Activated naive CD4-positive, alpha-beta T cell treated with anti-CD3 and anti-CD28 coated beads, Interleukin-2, amount 50 U/mL, for 16 hours (primary cell): ENCODE measurements at places on chromosomes 12 and 14.

- no peak for DNase-seq
Measured at GRCh38 chr12:66058554-66058953, 72.0 kb downstream of the LLPH start.

DNA sequence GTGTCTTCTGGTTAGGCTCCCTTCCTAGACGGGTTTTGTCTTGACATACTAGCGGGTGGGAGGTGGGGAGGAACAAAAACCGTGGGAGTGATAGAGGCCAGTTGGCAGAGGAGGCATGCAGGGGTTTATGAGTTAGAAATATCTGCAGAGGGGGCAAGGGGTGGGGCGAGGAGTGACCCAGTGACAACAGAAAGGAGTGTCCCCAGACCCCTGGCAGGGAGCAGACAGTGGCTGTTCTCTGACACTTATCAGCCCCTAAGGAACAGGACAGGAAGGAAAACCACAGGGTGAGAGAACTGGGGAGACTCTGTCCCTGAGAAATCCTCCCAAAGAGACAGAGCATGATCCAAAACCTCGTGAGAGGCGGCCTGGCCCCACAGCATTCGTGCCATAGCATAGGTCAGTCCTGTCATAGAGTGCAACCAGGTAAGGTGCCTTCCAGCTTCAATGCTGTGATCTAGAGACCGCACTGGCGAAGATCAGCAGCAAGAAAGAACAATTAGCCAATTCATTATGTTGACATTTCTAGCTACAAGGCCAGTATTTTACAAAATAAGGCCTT, 141.4 kb downstream of the CRADD start:
- no peak for DNase-seq

DNA sequence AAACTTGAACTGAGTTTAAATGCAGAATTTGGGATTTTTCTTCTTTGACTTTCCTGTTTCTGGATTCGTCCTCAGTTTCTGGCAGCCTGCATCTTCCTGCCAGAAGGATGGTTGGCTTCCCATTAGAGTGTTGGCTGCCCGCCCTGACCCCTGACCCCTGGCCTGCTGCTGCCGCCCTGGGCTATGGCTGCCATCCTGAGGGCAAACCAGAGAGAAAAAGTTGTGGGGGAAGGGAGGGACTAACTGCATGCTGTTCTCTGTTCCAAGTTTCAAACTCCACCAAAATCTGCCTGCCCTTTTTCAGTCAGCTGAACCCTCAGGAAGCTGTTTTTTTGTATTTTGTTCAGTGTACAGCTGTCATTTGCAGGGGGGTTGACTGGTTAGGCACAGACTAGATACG, 48.4 kb downstream of the FNTB start:
- DNase-seq = no peak

DNA sequence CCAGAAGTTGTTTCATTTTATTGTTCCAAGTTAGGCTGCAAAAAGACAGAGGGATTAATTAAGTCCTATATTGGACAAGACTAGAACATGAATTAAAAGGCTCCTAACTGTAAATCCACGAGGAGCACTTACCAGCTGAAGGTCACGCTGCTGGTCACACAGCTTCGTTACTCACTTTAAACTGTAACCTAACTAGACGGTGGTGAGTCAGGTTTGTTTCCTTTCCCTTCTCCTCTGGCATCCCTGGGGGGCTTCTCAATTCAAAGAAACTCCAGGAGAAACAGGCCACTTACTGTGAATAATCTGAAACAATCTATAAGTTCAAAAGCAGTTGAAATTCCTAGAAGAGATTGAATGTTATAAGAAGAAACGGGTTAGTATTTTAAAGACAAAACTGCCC, 331.4 kb downstream of the BCAT1 start:
- DNase-seq = no peak

DNA sequence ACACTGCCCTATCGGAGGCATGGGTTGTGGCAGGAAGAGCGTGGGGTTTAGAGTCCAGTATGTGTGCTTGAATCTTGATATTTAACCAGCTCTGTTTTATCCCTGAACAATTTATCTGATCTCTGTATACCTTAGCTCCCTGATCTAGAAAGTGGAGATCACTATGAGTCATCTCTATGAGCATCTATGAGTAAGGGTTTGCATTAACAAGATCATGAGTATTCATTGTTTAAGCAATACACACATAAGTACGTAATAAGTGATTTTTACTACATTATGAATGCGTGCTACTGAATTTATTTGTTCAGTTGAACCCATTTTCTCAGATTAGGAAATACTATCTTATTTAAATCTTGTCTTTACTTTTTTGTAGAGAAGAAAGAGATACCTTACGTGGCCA, 49.4 kb downstream of the GPATCH2L start:
- no peak for DNase-seq

- DNase-seq = no peak
Measured at GRCh38 chr14:89241257-89241656, 175.8 kb downstream of the FOXN3 start.

DNA sequence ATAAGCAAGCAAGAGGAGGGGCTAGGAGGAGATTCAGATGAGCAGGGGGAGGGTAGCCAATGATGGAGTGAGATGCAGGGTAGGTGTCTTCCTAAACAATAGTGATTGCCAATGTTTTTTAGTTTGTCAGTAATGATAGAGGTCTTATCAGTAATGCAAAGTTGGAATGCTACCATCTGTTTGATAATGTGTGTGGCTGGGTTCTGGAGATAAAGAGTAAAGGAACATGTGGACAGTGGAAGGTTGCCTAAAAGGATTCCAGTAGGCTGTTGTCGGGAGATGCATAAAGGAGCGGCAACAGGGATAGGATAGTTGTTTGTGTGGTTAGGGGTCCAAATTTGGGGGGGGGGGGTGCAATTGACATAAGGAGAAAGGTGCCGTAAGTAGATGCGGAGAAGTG, 52.5 kb downstream of the TESPA1 start:
- DNase-seq = no peak

- DNase-seq = no peak
Measured at GRCh38 chr12:116385486-116386217, 108.2 kb upstream of the MED13L start.

- DNase-seq = no peak
Measured at GRCh38 chr12:122227341-122227740, 1.5 kb upstream of the DIABLO start.

DNA sequence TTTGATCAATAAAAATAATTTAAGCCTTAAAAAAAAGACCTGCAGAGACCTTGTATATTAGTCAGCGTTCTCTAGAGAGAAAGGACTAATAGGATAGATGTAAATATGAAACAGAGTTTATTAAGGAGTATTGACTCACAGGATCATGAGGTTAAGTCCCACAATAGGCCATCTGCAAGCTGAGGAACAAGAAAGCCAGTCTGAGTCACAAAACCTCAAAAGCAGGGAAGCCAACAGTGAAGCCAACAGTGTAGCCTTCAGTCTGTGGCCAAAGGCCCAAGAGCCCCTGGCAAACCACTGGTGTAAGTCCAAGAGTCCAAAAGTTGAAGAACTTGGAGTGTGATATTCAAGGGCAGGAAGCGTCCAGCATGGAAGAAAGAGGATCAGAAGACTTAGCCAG, 66.3 kb downstream of the TBX5 start:
- no peak for DNase-seq

GRCh38 chr14:52365071-52365470, 51.0 kb downstream of the PTGER2 start:
- no peak for DNase-seq

- no peak for DNase-seq
Measured at GRCh38 chr12:1380171-1380851, 214.1 kb downstream of the FBXL14 start.

DNA sequence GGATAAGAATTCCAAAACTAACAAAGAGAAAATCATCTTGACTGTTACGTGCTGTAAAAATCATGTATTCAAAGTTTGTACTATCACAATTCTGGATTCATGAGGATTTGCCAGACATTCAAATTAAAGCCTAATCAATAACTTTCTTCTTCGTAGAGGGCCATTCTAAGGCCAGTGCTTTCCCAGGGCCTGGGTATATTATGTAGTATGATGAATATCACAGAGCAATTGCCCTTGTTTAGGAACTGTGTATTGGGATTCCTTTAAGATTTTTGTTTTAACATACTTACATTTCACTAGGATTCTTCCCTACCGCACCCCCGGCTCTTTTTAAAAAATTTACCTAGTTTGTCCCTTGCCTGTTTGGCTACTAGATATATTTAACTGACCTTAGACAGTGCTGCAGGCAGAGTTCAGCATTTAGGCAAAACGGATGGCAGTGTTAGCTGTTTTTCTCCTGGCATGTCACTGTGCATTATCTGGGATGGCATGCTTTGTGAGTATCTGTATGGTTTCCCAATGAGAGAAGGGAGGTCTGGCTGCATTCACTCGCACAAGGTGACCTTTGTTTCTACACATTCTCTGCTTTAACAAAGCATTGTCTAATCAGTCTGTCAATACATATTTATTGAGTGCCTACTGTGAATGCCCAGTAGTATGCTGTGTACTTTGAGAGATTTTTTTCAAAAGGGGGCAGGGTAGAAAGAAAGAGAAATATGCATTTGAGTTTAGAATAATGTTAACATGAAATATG, 63.3 kb downstream of the ERC1 start:
- no peak for DNase-seq

DNA sequence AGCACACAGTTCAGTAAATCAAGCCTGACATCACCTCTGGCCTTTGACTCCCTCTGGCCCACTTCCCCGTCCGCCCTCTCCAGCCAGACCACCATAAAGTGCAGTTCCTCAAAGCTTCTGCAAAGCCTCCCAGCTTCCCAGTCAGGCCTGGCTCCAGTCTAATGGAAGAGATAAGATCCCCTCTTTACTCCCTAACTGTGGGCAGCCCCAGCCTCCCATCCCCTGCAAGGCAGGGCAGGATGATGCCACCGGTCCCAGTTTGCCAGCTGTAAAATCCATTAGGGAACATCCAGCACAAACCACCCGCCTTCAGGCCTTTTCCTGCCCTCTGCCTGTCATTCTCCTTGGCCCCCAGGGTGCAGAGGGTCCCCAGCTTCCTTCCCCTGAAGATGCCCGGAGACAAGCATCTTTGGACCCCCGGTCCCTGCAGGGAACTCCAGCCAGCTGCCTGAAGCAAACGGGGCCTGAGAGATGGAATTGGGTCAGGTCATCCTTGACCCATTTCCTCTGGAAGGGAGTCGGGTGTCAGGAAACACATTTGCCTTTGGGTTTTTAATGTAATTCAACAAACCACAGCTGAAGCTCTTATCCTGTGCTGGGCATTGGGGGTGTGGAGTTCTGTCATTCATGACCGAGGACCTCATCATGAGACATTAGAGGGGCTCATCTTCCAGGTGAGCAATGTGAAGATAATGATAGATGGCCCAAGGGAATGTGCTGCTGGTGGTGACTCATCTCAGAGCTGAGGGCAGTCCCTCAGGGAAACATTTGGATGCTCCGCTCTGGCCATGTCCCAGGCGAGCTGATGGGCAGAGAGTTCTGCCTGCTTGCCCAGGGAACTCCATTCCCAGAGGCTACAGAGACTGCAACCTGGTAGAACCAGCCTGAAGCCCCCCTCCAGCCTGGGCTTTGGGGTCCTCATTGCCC, 93.8 kb upstream of the CLMN start:
- DNase-seq = no peak

GRCh38 chr12:39541471-39541870, 78.1 kb downstream of the ABCD2 start:
- no peak for DNase-seq

- DNase-seq = no peak
Measured at GRCh38 chr12:106085213-106085612, 53.5 kb downstream of the NUAK1 start.

GRCh38 chr12:43381879-43382278, 170.1 kb downstream of the ADAMTS20 start:
- no peak for DNase-seq

GRCh38 chr12:127362121-127362520, 904.8 kb upstream of the TMEM132C start:
- no peak for DNase-seq

DNA sequence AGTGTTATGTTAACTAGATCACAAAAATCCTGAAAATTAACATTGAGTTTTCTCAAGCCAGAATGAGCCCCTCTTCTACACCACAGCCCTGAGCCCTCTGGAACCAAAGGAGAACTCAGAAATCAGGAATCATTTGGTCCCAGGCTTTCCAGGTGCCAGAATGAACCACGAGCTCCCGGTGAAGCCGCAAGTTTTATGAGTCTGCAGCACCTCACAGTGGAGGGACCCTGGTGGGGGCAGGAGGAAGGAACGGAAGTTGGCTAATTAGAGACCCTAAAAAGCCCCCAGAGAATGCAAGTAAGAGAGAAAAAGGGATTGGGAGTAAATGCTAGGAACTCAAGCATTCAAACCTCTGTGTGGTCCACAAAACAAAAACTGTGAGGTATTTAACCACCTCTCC, 52.9 kb upstream of the BCL2L14 start:
- no peak for DNase-seq

DNA sequence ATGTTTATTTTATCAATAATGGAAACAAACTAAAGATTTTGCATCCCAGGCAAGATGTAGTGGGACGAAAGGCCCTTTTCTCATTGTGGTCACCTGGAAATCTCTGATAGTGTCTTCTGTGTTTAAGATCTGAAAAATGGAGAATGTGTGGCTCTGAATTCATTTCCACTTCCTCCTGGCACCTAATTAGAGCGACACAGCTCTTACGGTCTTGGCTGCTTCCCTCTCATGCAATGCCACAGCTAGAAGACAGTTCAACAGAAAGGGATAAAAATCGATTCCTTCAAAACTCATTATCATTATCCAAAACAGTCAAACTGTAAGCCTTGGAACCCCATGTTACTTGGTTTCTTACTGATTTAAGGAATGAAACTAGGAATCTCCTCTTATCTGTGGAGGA, 9.3 kb downstream of the ST8SIA1 start:
- no peak for DNase-seq

DNA sequence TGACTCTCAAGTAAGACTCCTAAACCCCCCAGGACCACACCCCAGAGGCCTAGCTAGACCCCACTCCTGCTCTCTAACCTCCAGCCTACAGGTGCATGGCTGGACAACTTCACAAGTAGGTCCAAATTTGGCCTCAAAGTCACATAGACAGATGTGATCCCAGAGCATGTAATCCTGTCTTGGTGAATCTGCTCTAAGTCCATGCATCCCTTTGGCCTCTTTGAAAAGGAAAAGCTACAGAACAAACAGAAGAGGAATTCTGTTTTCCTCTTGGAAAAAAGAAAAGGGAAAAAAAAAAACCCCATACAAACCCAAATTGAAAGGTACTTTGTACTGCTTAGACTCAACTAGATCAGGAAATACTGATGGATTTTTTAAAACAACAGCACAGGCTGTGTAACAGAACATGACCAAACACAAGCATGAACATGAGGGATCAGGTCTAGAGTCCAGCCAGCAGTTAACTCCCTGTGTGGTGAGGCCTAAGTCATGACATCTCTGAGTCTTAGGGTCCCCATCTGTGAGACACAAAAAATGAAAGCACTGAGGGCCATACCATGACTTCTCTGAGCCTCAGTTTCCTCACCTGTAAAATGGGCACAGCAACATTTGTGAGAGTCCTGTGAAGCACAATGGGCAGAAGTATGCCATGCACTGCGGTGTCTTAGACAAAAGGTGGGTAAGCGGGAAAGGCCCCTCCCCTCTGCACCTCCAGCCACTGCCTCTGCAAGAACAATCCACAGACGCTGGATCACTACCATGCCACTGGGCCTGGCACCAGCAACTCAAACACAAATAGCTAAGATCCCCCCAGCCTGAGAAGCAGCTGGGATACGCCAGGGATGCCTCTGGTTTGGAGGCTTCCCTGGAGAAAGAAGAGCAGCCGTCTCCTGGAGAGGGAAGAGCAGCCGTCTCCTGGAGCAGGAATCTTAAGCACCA, 9.9 kb downstream of the PITPNM2 start:
- no peak for DNase-seq

- no peak for DNase-seq
Measured at GRCh38 chr12:66258011-66258410, 44.3 kb upstream of the HELB start.
